Gastrocnemius medialis (tissue), 4 donors: ENCODE measurements at places on chromosomes 4 and X.

- no peak for DNase-seq
Observed at GRCh38 chrX:133783274-133783673, 202.1 kb downstream of the GPC3 start.

- no peak for DNase-seq
Observed at GRCh38 chr4:26217961-26218676, 102.7 kb upstream of the RBPJ start.

- no peak for DNase-seq
Observed at GRCh38 chrX:149909324-149910177, 19.8 kb upstream of the HSFX4 start.

GRCh38 chr4:183082053-183082452 is 17.0 kb upstream of the WWC2 start:
- no peak for DNase-seq

GRCh38 chr4:149831656-149832208 is 16.1 kb upstream of the IQCM start:
- no peak for DNase-seq

GRCh38 chr4:78588894-78589545 is 37.5 kb downstream of the ANXA3 start:
- no peak for DNase-seq

DNA sequence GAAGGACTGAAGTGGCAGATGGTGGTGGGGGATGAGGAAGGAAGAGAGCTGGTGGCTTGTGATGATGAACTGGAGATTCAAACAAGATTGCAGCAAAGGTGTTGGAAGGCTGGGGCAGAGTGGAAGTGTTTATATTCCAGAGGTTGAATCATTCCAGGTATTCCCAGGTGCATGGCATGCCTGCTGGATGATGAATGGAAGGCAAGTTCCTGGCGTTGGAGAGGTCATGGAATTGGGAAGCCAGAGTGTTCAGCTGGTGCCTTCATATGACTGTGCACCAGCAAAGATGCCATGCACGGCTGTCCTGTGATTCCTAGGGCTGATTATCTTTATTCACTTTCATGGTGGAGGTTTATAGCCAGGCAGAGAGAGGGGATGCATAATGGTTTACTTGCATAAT is 135.8 kb upstream of the PUDP start:
- DNase-seq = no peak

- no peak for DNase-seq
Observed at GRCh38 chr4:144962300-144962699, 135.7 kb downstream of the ANAPC10 start.

DNA sequence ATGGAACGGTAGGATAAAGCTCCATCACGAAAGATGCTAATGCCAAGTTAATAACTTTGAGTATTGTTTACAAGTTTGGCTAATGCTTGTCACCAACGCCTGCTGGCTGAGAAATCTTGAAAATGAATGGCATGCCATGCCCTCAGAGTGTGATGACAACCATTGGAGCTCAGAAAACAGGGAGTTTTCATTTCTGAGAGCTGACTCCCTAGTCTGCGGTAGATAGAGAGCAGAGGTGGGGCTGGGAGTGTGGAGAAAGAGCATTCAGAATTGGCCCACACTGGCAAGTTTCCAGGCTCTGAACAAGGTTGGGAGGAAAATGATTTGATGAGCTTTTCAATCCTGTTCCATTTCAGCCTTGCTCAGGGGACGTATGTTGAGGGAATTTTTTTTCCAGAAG is 183.9 kb downstream of the CPEB2 start:
- DNase-seq = no peak

DNA sequence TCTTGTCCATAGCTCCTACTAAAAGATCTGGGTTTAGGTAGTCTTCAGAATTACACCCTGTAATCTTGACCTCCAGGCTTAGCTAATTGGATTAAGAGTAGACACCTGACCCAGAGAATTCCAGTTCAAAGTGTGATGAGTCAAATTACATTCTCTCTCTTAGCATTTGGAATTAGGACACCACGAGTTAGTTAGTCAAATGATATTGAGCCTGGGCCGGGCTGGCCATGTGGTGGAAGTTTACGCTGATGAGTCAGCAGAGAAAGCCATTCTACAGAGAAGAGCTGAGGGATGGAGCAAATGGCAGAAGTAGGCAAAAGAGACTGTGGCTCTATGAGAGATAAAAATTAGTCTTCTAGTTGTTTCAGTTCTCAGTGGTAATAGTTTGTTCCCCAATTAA is 31.1 kb downstream of the CEP44 start:
- no peak for DNase-seq

DNA sequence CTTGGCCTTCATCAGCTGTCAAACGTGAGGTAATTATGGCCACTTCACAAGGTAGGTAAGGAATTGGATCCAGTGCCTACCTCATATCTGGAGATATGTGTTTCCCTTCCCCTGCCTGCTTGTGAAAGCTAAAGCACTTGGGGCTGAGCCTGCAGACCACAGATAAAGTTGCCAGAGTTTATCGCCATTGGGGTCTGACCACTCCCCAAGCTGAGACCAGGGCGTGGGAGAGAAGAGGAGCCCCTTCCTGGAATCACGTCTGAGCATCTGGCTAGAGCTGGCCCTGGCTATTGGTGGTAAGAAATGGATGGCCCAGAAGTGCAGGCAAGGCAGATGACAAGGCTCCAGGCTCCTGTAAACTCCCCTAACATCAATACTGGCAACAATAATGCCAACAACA is 2.7 kb downstream of the ALAS2 start:
- no peak for DNase-seq

GRCh38 chrX:11254417-11255109 is 38.6 kb upstream of the AMELX start:
- no peak for DNase-seq

DNA sequence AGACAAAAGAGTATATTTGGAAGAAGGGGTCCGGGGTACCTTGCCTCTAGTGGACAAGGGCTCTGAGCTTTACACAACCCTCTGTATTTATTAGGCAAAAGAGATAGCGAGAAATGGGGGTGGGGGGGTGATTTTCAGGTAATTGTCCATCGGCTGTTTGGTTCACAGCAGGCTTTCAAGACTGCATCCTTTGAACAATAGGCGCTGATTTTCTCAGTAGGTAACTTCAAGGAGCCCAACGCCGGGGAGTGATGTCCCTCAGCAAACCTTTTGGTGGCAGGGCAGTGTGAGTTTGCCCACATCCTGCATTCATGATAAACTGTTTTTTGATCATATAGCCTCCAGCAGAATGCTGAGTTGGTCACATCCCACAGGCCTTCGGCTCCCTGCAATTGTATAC is 61.6 kb downstream of the KDM5C start:
- DNase-seq = no peak

DNA sequence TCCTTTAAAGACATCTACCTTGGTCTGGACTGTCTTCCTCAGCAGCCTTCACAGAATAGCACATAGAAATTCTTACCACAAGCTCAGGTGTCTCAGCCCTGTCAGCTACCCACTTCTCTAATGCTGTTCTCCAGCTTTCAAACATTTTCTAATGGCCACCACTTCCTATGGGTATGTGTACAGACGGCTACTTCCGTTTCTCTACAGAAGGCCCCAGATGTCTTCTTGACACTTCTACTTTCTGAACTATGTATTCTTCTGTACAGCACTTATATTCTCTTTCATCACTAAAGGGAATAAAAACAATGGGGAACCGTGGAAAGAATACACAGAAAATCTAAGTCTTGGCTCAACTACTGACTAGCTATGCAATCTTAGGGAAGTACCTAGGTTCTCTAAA is 13.3 kb downstream of the OPHN1 start:
- no peak for DNase-seq

GRCh38 chr4:122623637-122624166 is 2.8 kb upstream of the IL21 start:
- DNase-seq = no peak

DNA sequence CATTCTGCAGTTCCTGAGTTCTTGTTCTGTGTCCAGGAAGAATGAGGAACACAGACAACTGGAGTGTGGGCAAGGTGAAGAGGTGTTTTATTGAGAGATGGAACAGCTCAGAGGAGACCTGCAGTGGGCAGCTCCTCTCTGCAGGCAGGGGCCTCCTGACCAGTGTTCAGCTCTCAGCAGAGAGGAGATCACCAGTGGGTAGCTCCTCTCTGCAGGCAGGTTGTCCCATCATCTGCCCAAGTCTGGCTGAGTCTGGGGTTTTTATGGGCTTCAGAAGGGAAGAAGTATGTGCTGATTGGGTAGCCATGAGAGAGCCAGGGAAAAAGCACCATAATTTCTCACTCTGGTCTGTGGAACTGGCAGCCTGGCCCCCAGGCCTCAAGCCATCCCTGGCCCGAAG is 56.0 kb upstream of the RASGEF1B start:
- DNase-seq = no peak

GRCh38 chr4:26573389-26573794 is 10.5 kb upstream of the TBC1D19 start:
- no peak for DNase-seq

DNA sequence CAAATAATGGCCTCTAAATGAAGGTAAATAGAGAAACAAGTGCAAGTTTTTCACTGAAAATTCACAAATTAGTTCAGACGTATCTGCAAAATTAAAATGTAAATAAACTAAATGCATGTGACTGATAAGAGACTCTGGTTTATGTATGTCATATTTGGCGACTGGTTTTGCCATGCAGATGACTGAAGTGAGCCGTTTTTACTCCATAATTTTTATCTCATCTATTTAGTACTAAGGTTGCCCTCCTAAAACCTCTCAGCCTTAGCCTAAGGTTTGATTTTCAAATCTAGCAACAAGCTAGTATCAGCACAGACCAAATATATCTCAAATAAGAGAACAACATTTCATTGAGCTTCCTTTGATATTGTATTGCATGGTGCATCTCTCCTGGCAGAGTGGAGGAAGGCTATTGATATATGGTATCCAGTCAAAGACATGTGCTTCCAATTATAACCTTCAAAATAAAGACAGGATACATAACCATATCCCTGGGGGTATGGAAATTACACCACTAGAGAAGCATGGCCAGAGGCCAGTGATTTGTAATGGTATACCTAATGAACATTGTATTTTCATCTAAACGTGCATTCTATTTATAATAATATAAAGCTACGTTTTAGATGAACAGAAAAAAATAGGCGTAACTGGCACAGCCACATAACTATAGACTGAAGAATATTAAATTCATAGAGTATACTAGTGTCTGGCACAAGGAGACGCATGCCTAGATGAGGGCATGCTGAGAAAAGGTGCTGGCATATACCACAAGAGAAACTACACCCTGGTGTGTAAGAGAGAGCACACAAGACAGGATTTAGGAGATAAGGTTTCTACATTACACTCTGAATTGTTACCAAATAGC is 392.6 kb upstream of the INTU start:
- DNase-seq = no peak

DNA sequence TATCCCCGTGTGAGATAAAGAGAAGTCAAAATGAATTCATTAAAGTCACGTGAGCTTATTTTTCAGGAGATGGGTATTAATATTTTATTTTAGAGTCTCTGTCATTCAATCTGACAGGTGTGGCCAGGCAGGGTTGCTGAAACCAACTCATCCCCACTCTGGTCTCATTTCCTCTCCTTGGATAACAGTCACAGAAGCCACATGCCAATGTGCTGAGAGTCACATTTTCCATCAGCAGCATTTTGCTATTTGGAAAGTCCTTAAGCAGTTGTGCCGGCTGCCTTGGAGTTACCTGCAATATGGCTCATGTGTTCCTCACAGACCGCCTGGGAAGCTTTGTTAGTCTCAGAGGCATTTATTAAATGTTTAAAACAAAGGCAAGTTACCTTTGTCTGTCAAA is 302.3 kb downstream of the DCHS2 start:
- DNase-seq = no peak

DNA sequence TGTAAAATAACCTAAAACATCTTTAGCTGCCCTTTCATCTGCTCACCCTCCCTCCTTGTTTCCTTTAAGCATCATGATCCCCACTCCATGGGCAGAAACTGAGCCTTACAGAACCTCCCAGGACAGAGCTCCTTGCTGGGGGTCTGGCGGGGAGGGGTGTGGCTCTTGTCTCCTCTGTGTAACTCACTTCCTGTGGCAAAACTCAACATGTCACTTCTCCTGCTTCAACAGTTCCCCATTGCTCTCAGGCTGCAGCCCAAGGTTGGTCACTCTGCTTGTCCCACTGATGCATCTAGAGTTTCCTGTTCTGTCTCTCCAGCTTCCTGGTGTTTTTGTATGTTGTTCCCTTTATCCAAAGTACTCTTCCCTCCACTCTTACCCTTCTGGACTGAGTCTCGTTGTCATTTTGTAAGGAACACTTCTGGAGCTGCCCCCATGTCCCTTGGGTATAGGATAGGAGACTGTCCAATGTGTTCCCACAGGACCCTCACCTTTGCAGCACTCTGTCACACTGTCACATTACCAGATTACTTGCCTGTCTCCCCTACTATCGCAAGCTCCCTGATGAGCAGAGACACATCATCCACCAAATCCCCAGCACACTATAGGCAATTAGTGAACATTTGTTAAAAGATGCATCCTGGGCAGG is 19.6 kb downstream of the TMEM31 start:
- no peak for DNase-seq

DNA sequence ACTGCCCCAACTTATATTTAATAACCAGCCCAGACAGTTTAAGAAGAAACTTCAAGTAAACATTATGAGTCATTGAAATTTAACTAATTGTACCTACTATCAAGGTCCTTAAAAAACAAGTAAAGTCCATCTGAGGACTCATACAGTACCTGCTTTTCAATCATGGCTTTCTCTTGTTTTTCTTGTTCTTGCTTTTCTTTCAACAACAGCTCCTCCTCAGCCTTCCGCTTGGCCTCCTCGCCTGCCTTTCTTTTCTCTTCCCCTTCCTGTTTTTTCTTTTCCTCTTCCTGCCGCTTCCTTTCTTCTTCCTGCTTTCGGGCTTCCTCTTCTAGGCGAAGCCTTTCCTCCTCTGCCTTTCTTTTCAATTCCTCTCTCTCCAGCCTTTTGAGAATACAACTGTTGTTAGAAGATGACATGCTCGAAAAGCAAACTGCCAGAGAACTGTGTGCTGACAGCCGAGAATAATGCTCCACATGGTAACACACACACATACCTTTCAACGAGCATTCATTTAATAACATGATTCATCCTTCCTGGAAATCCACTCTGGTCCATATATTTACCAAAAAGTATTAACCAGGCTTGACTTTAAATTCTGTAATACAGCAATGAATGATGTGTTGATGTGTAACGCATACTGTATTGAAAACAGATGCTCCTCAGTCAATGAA is 25.2 kb upstream of the BCLAF3 start:
- DNase-seq = no peak

DNA sequence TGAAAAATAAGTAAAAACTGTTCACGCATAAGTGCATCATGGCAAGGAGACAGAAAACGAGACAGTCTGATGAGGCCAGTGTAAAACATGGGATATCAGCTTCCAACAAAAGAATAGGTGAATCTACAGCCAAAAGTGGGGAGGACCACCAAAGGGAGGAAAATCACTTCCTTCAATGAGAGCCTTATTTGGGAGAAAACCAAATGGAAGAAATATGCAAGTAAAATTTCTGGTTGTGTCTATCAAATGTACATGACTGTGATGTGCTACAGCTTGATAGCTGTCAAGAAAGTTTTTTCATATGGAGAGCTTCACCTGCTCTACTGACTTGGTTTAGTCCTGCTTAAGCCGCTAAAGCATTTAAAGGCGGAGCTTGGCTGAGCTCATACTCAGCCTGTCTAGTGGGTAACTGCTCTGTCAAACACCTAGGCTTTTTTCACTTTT is 66.2 kb downstream of the MAGEA1 start:
- DNase-seq = no peak
